ENCODE measurements at places on chromosomes 2 and 18. TPM values are rescaled to one million over a fixed set of nuclear protein-coding genes. Genes with fewer than 3 reads are reported as not detected.

The CENPA gene
- 2.2 TPM for total RNA-seq

The DOK6 gene
- total RNA-seq: 8.0 TPM

The NIF3L1 gene
- total RNA-seq: 16.9 TPM

The PTH2R gene
- not detected for total RNA-seq

The HRH4 gene
- not detected for total RNA-seq

The MC5R gene
- total RNA-seq: not detected

The NOSTRIN gene
- 0.12 TPM for total RNA-seq

The XIRP2 gene
- total RNA-seq: not detected

The REG3A gene
- not detected for total RNA-seq

The EVA1A gene
- total RNA-seq: 31.2 TPM

The CDH7 gene
- total RNA-seq: not detected

The DPP10 gene
- total RNA-seq: not detected

The CIB4 gene
- not detected for total RNA-seq

The ZNF892 gene
- 9.1 TPM for total RNA-seq

The BMP10 gene
- not detected for total RNA-seq

The CPO gene
- not detected for total RNA-seq

The OBSL1 gene
- 81.8 TPM for total RNA-seq

Data from hair follicle dermal papilla cell (primary cell).